ENCODE measurements at places on chromosomes 3 and 15. TPM values are rescaled to one million over a fixed set of nuclear protein-coding genes. Genes with fewer than 3 reads are reported as not detected.

GRCh38 chr3:33201195-33201594, 17.4 kb downstream of the SUSD5 start:
- no peak overlapping the region for H3K27ac ChIP-seq
- DNase-seq, result no peak
- H3K4me3 ChIP-seq, result no peak overlapping the region
- H3K27me3 ChIP-seq, result peaks cover 4% of the 10 kb centered on the region

DNA sequence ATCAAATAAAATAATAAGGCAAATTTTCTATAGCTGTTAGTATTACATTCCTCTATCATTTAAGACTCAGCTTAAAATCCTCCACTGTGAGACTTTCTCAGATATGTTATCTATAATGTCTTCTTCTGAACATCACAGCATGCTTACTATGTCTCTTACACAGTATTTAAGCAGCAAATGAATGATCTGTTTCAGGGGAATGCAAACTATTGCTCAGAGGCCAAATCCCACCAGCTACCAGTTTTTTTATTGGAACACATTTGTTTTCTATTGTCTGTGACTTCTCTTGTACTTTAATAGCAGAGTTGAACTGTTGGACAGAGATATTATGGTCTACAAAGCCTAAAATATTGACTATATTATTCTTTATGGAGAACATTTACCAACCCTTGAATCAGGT, 59.6 kb downstream of the C3orf38 start:
- peaks cover 2% of the 10 kb centered on the region for H3K27me3 ChIP-seq
- no peak for DNase-seq
- H3K4me3 ChIP-seq, result no peak overlapping the region
- H3K27ac ChIP-seq, result no peak overlapping the region

DNA sequence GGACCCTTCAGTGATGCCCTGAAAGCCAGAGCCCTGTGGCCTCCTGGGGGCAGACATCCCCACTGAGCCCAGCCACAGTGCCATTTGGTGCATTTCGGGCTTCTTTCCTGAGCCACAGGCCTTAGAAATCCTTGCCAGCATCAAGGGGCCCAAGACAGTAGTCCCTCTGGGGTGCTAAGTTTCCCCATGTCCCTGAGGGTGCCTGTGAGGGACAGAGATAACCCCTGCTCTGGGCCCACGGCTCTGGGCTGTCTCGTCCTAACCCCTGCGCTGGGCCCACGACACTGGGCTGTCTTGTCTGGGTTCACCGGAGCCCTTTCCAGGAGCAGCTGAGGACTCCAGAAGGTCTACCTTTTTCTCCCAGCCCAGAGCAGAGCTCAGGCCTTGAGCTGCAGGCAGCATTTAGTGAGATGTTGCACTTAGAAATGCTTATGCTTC, 45.1 kb upstream of the FGD5 start:
- H3K27me3 ChIP-seq, result no peaks in the 10 kb centered on the region
- H3K4me1 ChIP-seq, result no peaks in the 10 kb centered on the region

DNA sequence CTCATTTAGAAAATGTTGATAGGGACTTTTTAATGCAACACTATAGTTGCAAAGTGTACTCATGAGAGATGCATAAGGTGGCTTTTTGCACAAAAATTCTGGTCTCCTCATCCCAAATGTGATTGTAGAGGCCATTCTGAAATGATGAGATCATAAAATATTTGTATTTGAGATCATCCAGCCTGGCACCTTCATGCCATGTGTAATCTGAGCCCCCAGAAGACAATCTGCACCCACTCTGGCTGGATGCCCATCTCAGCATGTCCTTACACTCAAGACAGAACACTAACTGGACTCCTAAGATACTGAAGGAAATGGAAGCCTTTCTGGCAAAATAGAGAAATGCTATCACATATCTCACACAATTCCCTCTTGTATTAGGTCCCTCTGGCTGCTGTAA, 49.2 kb downstream of the SLC7A14 start:
- no peaks in the 10 kb centered on the region for H3K36me3 ChIP-seq
- H3K27ac ChIP-seq, result no peak overlapping the region
- H3K27me3 ChIP-seq, result peaks cover 34% of the 10 kb centered on the region

- no peak overlapping the region for H3K4me3 ChIP-seq
- peaks cover 8% of the 10 kb centered on the region for H3K27me3 ChIP-seq
- DNase-seq, result no peak
Measured at GRCh38 chr15:100711516-100712021, 109.2 kb downstream of the ASB7 start.

The NSUN3 gene
- 20.4 TPM for total RNA-seq
